ENCODE measurements at places on chromosomes 3 and 15. TPM values are rescaled to one million over a fixed set of nuclear protein-coding genes. Genes with fewer than 3 reads are reported as not detected.

The SHQ1 gene
- total RNA-seq, result 14.0 TPM

The CATSPER2 gene
- 0.33 TPM for total RNA-seq

The STRC gene
- total RNA-seq, result not detected

The ROBO2 gene
- total RNA-seq, result under 0.01 TPM

The MYL3 gene
- total RNA-seq, result 8.5 TPM

The CCDC54 gene
- not detected for total RNA-seq

The CCDC33 gene
- total RNA-seq, result not detected

The GP5 gene
- total RNA-seq, result under 0.01 TPM

The SNX22 gene
- under 0.01 TPM for total RNA-seq

The LRRC2 gene
- total RNA-seq, result 0.16 TPM

The ALDH1L1 gene
- total RNA-seq, result 0.25 TPM

The GCNT3 gene
- 1.6 TPM for total RNA-seq

Data from mesangial cell (primary cell).